ENCODE measurements at places on chromosomes 12 and 14.

- DNase-seq: peak; percentile 11
Measured at GRCh38 chr14:37197421-37198272, at the start of gene MIPOL1. MIPOL1 (plus strand) TSS chr14:37197937; CDS start chr14:37247889, 49,952 bp downstream.

DNA sequence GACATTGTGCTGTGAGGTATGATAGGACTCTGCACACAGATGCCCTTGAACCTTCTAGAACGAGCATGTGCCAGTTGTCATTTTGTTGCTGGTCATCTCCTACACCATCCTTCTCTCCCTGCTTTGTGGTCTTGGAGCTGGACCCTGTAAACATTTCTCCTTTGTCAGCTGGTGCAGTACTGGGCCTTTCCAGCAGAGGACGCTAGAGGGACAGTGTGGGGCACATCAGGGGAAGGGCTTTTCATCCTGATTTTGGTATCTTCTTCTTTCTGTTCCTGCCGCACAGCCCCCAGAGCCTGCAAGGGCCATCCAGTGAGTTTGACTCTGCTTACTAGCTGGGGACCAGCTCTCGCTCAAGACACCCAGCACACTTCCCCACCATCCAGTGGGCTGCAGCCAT is 484.6 kb downstream of the AACS start:
- no peak for DNase-seq

DNA sequence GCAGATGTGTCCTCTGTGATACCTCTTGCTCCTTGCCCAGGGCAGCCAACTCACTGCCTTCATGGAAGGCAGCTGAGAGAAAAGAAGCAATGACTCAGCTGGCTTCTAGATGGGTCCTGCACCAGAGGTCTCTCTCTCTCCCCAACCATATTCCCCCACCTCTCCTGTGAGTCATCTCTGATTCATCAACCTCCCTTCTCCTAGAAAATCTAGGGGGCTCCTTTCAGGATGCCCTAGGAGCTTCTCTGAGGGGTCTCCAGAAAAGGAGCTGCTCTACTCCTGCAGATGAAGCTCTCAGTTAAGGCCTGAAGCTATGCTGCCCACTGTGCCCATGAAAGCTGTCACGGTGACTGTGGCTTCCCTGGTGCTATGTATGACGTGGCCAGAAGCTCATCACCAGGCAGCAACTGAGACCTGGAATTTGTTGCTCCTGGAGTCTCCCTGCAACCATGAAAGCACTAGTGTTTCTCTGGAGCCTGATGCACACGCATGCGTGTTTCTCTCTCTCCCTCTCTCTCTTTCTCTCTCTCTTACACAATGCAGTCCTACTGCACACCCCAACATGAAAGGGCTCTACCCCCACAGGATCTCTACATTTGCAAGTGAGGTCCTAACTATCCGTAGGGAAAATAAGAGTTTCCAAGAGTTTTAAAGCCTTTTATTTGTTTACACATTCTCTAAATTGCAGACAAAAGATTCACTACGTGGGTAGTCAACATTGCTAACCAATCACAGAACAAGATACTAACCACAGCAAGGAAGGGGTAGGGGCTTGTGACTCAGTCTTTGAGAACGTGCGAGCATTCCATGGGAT is 285.3 kb downstream of the DPF3 start:
- DNase-seq: no peak

GRCh38 chr12:25321772-25322171 is 71.0 kb upstream of the KRAS start:
- DNase-seq: no peak

- DNase-seq: no peak
Measured at GRCh38 chr14:58826845-58827686, 189.3 kb downstream of the DACT1 start.

GRCh38 chr12:77606348-77606747 is 224.3 kb upstream of the NAV3 start:
- DNase-seq: no peak

- DNase-seq: no peak
Measured at GRCh38 chr12:126776026-126776655, 1490.8 kb upstream of the TMEM132C start.

DNA sequence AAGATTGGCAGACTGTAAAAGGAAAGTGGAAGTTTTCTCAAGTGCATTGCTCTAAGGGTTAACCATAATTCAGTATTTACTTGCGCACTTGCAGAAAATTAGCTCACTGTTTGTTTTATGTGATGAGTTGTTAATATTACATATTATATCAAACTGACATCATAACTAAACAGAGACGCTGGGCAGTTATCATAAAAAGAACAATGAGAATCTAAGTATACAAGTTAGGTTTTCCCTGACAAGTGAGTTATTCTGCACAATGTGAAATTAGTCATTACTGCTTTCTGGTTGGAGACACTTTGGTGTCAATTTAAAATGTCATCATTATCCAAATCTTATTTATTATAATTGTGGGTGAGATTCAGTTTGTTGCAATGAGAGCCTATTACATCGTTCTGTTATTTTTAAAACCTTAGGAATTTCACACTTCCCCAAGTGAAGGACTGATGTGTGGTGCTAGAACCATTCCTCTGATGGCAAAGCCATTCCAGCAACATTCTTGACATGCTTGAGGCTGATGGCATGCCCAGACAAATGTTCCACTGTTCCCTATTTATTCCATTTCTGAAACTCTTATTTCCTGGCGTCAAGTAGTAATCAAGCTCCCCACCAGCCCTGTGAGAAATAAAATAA is 90.1 kb upstream of the FLRT2 start:
- no peak for DNase-seq

GRCh38 chr14:54632452-54632851 is 65.5 kb downstream of the SAMD4A start:
- no peak for DNase-seq

Data from stimulated activated CD8-positive, alpha-beta memory T cell treated with anti-CD3 and anti-CD28 coated beads, Interleukin-15, amount 100 ng/mL, for 48 hours (primary cell).